ENCODE measurements at places on chromosomes 11 and 22. TPM values are rescaled to one million over a fixed set of nuclear protein-coding genes. Genes with fewer than 3 reads are reported as not detected.

The OR5B2 gene
- not detected for total RNA-seq

The ARHGAP20 gene
- total RNA-seq = not detected

The HEPHL1 gene
- not detected for total RNA-seq

The RAPSN gene
- not detected for total RNA-seq

The NPAT gene
- total RNA-seq = 3.0 TPM

The BRD1 gene
- total RNA-seq = 12.7 TPM
